Right ventricle myocardium superior (tissue), 1 donor: ENCODE measurements at places on chromosomes 7 and 10.
A peak's percentile ranks its signal among the peaks of the same experiment; 100 is the strongest.

DNA sequence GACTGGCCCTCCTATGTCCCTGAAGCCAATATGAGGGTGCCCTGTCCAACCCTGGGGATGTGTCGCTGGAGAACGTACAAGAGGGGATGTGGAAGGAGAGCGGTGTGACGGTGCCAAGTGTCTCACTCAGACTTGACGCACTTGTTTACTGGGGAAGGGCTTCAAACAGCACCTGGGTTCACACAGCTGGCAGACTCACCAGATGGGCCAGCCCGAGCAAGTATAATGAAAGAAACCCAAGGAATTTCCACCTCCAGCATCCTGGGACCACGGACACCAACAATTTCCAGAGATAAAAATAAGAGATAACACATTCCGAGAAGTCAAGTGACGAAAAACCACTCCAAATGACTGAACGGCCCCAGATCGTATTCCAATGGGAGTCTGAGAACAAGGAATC lies 5.3 kb downstream of the ATP5MF start:
- DNase-seq = no peak

GRCh38 chr7:31407178-31407676 lies 66.7 kb upstream of the NEUROD6 start:
- DNase-seq = no peak

GRCh38 chr10:74460812-74461211 lies 309.8 kb downstream of the ADK start:
- no peak for DNase-seq

GRCh38 chr7:23539494-23539907 lies 7.7 kb upstream of the TRA2A start:
- no peak for DNase-seq

DNA sequence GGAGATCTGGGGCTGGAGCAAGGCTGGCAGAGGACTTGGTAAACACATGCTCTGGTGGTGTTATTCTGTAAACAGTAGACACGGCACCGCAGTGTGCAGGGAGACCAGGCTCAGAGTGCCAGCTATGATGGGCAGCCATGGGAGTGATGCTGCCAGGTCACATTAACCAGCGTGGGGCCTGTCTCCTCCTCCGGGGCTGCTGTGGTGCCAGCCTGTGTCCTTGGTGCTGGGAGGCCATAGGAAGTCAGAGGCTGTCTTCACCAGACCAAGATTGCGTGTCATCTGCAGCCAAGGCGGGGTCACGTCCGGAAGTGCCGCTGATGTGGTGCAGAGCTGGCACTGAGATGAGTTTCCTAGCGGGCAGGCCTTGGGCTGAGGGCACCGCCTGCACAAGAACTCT lies 236.0 kb downstream of the GLRX3 start:
- no peak for DNase-seq

DNA sequence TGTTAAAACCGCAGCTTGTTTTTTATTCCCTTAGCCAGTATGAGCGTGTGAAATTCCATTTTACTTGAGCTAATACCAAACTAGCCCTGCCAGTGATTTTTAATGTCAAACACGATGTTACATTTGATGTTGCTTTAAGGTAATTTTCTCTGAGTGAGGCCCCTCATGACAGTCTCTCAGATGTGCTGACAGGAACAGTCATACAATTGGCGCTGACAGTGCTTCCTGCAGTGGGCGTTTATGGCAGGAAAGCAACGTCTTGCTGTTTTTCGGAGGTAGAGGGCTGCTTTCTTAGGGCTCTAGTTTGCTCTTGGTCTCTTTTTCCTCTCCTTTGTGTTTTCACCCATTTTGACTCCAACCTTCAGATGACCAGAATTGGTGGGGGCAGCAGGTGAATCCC lies 19.3 kb downstream of the PON1 start:
- no peak for DNase-seq

- no peak for DNase-seq
These were observed 175.6 kb upstream of the BMPER start for GRCh38 chr7:33729726-33730125.

DNA sequence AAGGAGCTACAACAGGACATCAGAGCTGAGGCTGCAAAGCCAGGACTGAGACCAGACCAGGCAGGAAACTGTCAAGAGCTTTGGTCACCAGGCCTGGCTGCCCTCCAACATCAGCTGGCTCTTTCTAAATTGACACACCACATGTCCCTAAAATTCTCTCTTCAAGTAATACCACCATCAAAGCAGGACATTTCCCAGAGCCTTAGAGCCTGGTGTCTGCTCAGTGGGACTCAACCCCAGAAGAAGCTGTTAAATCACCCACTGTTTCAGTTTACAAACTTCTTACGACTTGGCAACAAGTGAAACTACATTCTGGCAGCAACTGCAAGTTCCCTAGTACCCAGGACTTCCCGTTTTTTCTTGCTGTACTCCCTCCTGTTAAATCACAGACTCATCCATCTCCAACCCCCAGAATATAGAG lies 3.8 kb upstream of the IL6 start:
- peak; percentile 86 for DNase-seq

DNA sequence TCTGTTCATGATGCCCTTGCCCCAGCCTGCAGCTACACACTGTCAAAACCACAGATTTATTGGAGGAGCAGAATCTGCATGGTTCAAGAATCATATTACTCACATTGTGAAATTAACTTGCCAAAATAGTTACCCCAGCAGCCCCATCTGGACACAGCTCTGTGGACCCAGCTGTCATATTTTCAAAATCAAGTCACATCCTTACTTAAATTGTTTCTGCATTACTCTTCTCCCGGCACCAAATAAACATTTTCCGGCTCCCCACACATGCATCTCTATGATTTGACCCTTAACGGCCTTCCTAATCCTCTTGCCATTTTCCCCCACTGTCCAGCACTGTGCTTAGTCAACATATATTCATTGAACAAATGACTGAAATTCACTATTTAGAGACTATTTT lies 43.8 kb upstream of the GPR26 start:
- DNase-seq = no peak

DNA sequence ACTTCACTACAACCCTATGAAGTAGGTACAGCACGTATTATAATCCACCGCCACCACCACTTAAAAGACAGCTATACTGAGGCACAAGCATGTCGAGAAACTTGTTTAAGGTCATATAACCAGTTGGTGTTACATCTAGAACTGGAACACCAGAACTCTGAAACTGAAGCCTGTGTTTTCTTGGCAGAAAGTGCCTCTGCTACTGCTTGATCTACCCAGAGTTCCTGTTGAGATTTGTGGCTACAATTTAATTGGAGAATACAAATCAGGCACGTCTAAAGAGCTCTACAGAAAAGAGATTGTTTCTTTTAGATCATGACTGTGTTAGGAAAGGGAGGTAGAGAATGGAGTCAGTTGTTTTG lies 4.3 kb upstream of the ADD3 start:
- no peak for DNase-seq
